Fibroblast of the aortic adventitia (primary cell): ENCODE measurements at places on chromosomes 12 and 14.

- no peak for DNase-seq
Measured at GRCh38 chr14:96486705-96487104, 15.5 kb upstream of the PAPOLA start.

GRCh38 chr14:60357551-60358149 lies 108.6 kb downstream of the PPM1A start:
- DNase-seq, result no peak

DNA sequence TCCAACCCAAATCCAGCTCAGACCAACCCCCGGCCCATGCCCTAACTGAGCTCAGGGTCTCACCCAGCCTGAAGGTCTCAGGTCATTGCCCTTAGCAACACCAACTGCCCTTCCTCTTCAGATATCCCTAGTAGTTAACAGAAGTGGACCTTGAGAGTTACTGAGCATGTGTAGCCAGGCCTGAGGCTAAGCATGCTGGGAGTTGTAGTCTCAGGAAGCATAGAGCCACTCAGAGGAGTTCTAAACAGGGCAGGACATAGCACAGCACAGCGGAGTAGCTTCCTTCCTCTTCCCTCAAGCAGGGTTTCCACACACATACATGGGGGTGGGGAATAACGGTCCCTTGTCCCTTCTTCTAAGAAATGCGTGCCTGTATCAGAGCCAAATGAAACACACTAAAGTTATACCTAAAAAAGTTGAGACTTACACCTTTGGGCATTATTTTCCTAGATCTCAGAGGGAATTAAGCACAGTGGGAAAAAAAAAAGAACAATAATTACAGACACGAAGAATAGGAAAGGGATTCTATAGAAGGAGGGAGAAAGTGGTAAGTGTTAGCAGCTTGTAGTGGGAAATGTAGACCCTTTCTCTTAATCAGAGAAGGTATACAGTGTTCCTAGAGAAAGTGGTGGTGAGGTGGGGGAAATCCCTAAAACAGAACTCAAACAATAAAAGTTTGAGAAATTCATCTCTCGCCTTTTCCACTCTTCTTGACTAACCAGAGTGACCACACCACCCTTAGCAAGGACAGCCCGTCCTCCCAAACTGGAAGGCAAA lies 4.4 kb downstream of the KMT2D start:
- DNase-seq, result peak; percentile 74

DNA sequence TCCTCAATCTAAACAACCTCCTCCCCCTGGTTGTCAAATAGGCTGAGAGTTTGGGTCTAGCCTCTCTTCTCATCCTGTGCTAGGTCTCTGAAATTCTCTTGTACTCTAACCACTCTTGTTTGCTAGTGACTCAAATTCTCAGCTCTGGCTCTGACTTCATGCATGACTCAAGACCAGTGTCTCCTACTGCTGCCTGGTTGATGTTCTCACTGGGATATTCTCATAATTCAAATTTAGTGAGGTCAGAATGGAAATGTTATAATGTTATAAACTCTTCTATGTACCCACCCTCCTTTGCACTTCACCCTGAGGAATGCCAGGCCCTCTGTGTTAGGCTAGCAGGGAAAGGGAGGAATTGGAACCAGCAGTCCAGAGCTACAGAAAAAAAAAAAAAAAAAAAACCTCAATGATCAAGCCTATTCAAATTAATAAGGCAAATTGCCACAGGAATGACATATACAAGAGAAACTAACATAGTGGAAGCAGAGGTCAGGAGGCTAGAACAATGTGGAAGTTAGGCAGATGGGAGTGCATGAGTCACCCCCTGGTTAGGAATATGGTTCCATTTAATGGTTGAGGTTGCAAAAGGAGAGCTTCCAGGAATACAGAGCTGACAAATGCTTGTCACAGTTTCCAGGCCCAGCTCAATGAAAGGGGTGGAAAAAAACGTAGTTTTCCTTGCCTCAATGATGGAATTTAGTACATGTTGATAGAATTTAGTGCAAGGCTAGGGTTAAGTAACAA lies 459.5 kb downstream of the RMST start:
- DNase-seq, result peak; percentile 17

DNA sequence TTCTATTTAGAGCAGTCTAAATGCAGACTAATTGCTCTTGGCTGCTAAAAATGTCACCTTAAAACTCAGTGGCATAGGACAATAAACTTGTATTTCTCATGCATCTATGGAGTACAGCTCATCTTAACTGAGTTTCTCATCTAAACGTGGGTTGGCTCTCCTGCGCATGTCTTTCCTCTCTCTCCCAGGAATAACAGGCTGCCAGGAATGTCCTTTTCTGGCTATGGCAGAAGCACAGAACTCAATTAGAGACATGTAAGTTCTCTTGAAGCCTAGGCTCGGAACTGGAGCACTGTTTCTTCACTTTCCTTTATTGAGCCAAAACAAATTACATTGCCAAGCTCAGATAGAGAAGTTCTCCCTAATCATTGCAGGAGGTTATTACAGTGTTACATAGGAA lies 722.3 kb upstream of the FLRT2 start:
- DNase-seq, result no peak

GRCh38 chr12:119840582-119840981 lies 36.5 kb downstream of the CIT start:
- DNase-seq, result no peak

GRCh38 chr14:81435391-81436295 lies 35.5 kb upstream of the STON2 start:
- peak; percentile 28 for DNase-seq

GRCh38 chr14:85731186-85731585 lies 201.2 kb downstream of the FLRT2 start:
- peak; percentile 73 for DNase-seq

GRCh38 chr12:80219345-80219744 lies 120.0 kb downstream of the OTOGL start:
- no peak for DNase-seq

DNA sequence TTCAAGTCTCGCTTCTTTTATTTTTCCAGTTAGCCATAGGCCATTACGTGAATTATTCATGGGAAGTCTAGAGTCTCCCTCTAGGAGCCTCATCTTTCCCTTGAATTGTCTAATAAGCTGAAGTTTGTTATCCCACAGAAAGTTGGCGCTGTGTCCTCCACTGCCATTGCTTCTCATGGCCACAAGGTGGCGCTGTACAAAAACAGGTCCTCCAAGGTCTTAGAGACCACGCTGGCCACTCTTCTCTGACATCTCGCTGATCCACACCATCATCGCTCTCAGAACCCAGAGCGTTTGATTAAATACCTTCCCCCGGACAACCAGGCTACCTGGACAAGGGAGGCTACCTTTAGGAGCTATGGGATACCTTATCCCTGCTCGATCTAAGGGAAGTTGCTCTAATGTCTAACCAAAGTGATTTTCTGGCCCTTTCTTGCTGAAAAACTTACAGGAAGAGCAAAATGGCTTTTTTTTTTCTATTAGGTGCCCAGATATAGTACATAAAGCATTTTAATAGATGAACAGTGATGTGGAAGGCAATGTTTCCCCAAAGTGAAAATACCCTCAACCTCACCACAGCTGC lies 110.0 kb downstream of the CCDC60 start:
- DNase-seq, result peak; percentile 43

DNA sequence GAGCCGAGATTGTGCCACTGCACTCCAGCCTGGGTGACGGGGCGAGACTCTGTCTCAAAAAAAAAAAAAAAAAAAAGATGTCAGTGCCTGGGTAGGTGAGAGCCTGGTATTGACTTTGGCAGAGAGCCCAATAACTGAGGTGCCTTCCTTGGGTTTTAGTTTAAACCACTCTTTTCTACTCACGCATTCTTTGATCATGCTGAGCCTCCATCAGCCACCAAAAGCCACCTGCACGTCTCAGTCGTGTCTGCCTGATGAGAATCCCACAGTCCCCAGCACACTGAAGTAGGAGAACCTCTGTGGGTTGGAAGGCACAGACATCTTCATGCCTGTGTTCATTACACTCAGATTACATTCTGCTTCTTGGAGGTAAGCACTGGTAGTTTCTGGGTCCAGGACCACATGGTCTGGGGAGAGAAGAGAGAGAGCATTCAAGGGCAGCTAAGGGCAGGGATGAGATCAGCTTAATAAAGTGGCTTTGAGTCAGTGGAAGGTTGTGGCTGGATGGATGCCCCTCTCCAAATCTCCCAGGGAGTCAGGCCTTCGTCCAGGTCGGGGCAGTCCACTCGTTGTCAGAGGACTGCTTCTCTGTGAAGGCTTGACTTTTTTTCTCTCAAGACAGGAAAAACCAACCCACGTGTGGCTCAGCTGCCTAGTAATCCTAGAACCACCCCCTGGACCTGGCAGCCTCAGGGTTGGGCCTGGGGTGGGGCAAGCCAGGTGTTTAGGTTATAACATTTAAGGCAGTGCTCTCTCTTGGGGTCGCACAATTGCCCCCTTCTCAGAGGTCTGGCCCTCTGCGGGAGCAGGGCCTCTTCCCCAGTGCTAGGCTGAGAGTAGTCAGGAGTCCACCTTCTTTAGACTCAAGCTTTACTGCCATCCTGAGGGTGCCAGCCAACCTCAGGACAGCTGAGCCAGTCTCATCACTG lies 32.6 kb upstream of the MAX start:
- DNase-seq, result peak; percentile 5

GRCh38 chr14:81452341-81453133 lies 52.4 kb upstream of the STON2 start:
- no peak for DNase-seq

DNA sequence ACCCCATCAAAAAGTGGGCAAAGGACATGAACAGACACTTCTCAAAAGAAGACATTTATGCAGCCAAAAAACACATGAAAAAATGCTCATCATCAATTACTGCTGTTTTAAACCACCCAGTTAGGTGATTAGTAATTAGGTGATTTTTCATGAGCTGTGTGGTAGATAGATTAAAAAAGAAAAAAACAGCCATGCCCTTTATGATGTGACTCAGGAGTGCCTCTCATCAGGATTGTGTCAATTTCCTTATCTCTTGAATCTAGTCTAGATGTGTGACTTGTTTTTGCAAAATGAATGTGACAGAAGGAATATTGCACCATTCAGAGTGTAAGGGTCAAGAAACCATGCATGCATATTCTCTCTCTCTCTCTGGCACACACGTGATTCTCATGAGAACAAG lies 5.7 kb downstream of the OR10A7 start:
- DNase-seq, result no peak
